LoVo (cell line): ENCODE measurements at places on chromosomes 13 and 19.
A peak's percentile ranks its signal among the peaks of the same experiment; 100 is the strongest.

DNA sequence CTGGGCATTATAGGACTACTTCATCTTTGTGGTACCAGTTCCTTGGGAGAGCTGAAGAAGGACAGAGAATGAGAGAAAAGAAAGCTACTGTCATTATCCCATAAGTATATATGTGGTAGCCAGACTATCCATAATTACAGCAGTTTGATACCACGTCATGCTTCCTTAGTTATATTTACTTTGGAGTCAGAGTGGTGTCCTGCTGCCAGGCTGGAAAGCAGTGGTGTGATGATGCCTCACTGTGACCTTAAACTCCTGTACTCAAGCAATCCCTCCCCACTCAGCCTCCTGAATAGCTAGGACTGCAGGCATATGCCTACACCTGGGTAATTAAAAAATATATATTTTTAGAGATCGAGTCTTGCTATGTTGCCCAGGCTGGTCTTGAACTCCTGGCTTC is 57.8 kb downstream of the WTIP start:
- DNase-seq = no peak

- DNase-seq = no peak
These were observed 36.1 kb downstream of the RCBTB1 start for GRCh38 chr13:49549289-49549688.

DNA sequence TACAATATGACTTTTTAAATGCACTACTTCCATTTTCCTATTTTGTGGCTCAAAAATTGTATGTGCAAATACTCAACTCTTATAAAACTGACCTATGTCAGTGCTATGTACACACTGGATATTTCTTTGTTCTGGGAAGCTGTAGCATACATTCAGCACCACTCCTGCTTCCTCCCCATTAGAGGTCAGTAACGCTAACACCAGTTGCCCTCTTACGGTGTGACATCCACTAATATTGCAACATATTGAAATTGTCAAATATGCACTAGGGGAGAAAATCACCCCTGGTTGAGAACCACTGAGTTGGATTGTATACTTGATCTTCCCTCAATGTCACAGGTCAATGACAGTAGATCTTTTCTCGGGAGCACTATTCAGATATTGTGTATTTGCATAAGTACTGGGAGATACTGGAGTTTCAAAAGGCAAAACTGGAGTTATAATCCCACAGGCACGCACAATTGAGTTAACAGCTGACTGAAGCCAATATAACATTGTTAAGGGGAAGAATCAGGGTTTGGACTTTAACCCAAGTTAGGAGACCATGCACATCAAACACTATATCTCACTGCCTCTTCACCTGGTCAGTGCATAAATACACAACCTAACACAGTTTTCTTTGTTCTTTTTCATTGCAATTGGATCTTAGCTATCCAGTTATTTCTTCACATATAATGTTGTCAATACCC is 1276.5 kb upstream of the MIR17HG start:
- DNase-seq = no peak

GRCh38 chr19:6091771-6092291 is 18.5 kb downstream of the RFX2 start:
- DNase-seq = no peak

DNA sequence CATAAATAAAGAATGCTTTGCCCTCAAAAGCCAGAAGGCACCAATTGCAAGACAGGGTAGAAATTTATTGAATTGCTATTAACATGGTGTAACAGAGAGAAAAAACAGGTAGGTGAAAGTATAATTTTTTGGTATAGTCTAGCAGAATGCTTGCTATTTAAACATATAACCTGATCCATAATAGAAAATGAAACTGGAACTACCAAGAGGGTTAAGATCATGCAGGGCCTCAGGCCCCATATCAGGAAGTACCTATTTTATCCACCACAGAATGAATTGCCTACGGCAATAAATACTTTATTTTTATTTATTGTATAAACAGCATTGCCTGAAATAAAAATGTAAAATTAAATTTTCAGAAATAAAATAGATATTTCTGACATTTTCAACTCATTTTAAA is 159.5 kb downstream of the PRR20E start:
- DNase-seq = no peak

- no peak for DNase-seq
These were observed 9.5 kb upstream of the SUPT20H start for GRCh38 chr13:37068962-37069361.

- no peak for DNase-seq
These were observed 567.7 kb downstream of the GPC6 start for GRCh38 chr13:93794197-93794885.

- DNase-seq = no peak
These were observed 10.5 kb downstream of the LAMP1 start for GRCh38 chr13:113307491-113307890.

GRCh38 chr13:37565425-37565824 is 33.1 kb downstream of the POSTN start:
- no peak for DNase-seq

GRCh38 chr13:24861617-24862362 is 97.8 kb downstream of the RNF17 start:
- DNase-seq = no peak

DNA sequence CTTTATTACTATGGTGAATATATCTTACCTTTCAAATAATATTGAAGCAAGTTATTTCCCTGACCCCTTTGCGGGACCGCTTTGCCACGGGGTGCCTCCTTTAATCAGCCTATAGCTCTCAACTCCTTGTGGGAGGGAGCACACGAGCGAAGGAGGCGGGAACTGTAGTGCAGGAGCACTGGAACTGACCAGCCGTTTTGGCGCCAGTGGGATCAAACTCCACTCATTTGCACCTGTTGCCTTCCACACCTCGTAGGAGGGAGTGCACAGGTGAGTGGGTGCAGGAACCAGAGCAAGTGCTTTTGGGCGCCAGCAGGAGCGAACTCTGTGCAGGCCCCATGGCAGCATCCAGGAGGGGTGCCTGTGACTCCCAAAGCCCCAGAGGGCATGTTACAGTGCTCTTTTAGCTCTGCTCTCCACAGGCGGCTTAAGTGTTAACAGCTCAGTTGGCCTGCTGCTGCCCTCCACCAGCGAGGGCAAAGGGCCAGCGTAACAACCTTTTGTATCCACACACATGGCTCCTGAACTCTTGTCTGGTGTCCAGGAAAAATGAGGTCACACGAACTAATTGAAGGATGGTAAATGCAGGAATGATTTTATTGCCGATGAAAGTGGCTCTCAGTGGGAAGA is 206.9 kb downstream of the GGACT start:
- DNase-seq = no peak

- no peak for DNase-seq
These were observed 6.1 kb downstream of the TPRX1 start for GRCh38 chr19:47797996-47798903.

- no peak for DNase-seq
These were observed 53.8 kb downstream of the KCTD12 start for GRCh38 chr13:76832258-76832988.

DNA sequence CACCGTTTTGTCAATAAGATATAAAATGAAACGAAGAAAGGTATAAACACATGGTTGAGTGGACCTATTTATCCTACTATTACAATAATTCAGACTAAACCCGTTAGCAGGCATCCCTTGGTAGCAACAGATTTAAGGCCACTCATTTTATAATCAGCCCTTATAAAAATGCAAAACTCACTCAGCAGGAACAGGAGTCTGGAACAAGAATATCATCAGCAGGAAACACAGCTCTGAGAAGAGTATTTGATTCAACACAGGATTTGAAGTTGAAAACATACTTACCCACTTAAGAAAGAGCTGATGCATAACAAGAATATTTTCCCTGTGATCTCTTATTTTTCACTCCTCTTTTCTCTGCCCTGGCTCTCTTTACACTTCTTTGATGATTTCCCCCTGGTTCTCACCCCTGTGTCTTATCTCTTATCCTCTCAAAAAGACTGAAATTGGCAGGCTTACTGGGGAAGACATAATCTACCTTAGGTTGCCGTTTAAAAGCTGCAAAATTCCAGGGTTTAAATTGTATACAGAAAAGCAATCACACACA is 1722.7 kb downstream of the SLITRK5 start:
- DNase-seq = no peak

GRCh38 chr19:719636-720344 is 11.1 kb downstream of the PALM start:
- no peak for DNase-seq

DNA sequence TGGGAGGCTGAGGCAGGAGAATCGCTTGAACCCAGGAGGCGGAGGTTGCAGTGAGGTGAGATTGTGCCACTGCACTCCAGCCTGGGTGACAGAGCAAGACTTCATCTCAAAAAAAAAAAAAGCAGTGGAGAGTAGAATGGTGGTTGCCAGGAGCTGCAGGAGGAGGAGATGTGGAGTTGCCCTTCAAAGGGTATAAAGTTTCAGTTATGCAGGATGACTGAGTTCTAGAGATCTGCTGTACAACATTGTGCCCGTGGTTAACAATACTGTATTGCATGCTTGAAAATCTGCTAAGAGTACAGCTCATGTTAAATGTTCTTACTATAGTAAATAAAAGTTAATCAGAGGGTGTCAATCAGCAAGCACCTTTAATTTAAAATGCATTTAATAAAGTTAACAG is 28.4 kb upstream of the LATS2 start:
- no peak for DNase-seq

DNA sequence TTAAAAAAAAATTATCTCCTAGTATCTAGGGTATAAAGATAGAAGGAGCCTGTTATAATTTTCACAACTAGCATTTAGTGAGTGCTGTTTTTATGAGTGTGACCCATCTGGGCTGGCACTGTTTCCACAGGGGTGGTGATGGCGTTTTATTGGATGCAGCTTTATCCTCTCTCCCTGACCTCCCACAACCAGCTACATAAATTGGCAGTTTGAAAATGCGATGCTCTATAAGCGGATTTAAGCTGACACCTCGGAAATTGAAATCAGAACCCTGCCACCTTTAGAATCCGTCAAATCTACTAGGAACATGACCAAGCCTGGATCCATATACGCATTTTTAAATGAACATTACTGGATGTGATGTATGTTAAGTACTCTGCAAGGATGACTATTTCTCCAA is 44.9 kb downstream of the MYO16 start:
- no peak for DNase-seq

DNA sequence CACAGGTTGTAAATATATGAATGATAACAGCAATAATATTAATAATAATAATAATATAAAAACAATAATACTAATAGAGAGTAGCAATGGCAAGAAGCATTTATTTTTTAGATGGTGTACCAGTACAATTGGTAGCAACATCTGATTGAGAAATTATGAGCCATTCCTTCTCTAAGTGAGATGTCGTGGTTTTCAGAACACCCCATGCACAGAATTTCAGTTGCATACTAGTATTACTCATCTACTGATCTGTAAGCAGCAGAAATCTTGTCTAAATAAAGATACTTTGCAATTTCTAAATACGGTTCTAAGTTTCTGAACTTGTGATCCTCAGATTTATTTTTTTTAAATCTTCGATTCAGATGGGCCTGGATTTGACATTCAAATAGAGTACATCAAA is 788.0 kb upstream of the ATXN8OS start:
- DNase-seq = no peak

DNA sequence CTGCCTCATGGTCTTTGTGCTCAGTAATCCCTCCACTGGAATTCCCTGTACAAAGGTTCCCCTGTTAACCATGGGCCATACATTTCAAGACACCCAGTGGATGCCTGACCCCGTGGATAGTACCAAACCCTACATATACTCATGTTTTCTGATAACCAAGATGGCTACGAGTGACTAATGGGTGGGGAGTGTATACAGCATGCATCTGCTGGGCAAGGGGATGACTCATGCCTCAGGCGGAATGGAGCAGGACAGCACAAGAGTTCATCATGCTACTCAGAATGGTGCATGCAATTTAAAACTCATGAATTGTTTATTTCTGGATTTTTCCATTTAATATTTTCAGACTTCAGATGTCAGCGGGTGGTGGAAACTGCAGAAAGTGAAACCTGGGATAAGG is 13.3 kb upstream of the FGF9 start:
- DNase-seq = peak; percentile 28

DNA sequence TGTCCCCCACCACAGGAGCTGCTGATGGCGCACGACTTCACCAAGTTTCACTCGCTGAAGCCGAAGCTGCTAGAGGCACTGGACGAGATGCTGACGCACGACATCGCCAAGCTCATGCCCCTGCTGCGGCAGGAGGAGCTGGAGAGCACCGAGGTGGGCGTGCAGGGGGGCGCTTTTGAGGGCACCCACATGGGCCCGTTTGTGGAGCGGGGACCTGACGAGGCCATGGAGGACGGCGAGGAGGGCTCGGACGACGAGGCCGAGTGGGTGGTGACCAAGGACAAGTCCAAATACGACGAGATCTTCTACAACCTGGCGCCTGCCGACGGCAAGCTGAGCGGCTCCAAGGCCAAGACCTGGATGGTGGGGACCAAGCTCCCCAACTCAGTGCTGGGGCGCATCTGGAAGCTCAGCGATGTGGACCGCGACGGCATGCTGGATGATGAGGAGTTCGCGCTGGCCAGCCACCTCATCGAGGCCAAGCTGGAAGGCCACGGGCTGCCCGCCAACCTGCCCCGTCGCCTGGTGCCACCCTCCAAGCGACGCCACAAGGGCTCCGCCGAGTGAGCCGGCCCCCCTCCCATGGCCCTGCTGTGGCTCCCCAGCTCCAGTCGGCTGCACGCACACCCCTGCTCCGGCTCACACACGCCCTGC is 4.4 kb upstream of the NOP53 start:
- DNase-seq = no peak

GRCh38 chr19:58181902-58182576 is 822 bp upstream of the ZNF274 start:
- DNase-seq = no peak

- DNase-seq = no peak
These were observed 56.8 kb downstream of the POLR1D start for GRCh38 chr13:27678306-27679040.

DNA sequence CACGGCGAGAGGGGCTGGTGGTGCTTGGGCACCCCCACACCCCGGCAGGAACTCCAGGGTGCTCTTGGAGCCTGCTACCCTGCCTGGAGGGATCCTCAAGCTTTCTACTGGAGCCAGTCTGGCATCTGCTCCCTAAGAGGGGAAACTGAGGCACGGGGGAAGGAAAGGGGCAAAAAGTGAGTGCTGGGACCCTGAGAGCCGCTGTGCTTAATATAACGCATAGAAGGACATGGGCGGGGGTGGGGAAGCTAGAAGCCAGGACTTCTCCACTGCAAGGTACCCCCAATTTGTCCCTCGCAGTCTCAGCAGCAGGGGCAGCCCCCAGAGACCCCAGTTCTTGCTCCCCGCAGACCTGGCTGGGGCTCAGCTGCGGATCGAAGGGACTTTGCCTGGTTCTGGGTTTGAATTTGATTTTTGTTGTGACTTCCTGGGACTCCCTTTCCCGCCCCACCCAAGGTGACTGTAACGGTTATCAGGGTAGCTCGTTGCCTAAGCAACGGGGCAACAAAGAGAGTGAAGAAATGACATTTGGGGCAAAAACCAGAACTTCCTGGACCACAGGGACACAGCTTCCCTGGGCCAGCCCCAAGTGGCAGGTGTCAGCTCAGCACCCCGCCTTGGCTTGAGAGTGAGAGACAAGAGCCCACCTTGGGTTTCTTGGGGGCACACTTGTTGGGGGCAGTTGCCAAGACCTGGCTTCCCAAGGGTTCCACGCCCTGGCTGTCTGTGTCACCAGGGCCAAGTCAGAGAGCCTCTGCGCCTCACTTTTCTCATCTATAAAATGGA is 638 bp downstream of the ADGRE5 start:
- peak; percentile 39 for DNase-seq
